ENCODE measurements at places on chromosomes 12 and 14. TPM values are rescaled to one million over a fixed set of nuclear protein-coding genes. Genes with fewer than 3 reads are reported as not detected.

PKP2 gene
- total RNA-seq = not detected

DNA sequence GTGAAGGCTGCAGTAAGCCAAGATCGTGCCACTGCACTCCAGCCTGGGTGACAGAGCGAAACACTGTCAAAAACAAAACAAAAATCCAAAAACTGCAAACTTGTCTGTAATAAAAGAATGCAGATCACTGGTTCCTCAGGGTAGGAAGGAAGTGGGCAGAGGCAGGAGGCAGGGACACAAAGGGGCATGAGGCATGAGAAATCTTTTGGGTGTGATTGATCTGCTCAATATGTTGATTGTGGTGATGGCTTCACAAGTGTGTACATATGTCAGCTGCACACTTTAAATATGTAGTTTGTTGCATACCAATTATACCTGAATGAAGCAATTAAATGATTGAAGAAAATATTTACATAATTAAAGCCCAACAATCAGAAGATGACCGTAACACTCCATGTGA is 117.6 kb downstream of the CMAS start:
- DNase-seq = no peak

TAS2R14 gene
- 0.98 TPM for total RNA-seq

KLRC1 gene
- total RNA-seq = not detected

GRCh38 chr14:95424529-95424928 is 91.9 kb downstream of the SYNE3 start:
- DNase-seq = peak; percentile 3
